DMS153 (cell line): ENCODE measurements at places on chromosomes 3 and 15.

DNA sequence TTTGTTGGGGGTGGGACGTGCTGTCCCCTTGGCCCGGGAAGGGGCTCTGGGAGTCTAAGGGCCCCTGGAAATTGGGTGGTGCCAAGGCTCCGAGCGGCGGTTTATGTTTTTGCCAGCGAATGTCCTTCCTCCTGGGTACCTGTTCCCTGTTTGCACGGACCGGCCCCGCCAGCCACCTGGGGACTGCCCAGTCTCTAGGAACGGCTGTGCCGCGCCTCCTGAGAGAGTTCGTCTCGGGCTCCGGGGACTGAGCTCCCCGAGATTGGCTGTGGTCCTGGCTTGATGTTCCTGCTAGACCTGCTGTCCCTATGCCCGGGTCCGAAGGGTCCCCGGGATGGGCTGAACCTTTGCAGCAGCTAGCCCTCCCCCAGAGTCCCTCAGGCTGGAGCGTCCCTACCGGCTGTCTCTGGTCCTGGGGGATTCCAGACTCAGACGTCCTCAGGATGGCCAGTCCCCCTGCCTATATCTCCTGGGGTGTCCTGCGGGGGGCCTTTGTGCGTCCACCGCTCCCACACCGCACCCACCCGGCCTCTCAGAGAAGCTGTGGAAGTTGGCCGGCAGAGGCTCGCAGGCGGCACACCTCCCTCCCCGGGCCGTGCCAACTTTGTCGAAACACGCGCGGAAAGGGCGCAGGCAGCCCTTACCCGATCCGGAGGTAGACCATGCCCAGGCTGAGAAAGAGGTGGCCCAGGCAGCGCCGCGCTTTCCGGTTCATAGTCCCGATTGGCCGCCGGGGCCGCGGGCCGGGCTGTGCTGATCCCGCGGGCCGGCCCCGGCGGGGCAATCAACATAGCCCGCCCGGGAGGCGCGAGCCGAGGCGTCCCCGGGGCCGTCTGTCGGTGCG lies 547 bp downstream of the WNT7A start:
- DNase-seq = no peak

- DNase-seq = no peak
These were observed 682 bp downstream of the ITPKA start for GRCh38 chr15:41494190-41494921.

DNA sequence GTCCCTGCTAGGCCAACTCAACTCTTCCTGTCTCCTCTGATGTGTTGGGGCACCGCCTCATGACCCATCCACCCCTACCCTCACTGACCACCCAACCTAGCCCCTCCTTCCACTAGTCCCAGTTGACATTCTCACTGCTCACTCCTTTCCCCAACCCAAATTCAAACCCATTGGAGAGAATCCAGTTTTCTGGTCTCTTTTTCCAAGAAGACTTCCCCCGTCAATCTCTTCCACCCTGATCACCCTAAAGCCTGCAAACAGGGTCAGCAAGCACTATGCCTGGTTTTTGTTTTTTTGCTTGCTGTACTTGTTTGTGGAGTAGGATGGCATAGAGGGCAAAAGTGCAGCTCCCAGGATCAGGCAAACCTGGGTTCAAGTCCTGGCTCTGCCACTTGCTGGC lies 176.6 kb upstream of the PPP2R3A start:
- DNase-seq = no peak

DNA sequence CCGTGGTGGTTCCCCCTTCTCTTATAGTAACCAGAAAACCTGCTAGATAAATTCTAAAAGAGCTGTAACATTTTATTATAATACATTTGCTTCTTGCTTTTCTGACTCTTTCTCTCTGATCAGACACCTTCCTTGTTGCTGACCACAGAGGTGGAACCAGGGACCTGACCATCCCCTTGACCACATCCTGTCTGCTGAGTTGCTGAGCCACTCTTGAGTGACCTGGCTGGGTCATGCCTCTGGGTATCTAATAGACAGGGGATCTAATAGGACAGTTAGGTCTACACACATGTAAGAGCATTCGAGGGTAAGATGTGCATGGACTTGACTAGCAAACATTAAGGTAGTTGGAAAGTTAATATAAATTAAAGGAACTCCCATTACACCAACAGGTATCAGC lies 22.8 kb upstream of the TRIM59 start:
- no peak for DNase-seq

DNA sequence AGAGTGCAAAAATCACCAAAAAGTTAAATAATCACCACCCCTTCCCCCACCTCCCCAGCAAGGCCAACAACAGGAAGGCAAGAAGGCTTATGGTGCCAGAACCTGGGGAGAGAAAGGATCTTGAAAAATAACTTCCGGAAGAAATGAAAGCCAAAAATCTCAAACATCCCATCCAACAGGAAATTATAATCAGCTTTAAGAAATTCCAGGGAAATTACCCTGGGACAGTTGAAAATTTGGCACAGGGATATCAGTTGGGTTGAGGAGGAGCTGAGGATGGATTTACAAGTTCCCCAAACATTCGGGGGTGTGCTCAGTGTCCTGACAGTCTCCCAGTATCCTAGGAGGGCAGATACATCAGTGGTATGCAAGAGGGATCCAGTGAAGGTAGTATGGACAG lies 82.7 kb downstream of the POLR2M start:
- no peak for DNase-seq

- no peak for DNase-seq
These were observed 56.1 kb upstream of the TRPM1 start for GRCh38 chr15:31157644-31158069.

- DNase-seq = no peak
These were observed 134.5 kb upstream of the CCNL1 start for GRCh38 chr3:157294491-157294890.

GRCh38 chr15:25719101-25719985 lies 143.8 kb downstream of the ATP10A start:
- no peak for DNase-seq

- peak; percentile 95 for DNase-seq
These were observed 306.2 kb downstream of the NLGN1 start for GRCh38 chr3:173703771-173704170.

- no peak for DNase-seq
These were observed 20.8 kb downstream of the PIK3CA start for GRCh38 chr3:179168918-179169317.

DNA sequence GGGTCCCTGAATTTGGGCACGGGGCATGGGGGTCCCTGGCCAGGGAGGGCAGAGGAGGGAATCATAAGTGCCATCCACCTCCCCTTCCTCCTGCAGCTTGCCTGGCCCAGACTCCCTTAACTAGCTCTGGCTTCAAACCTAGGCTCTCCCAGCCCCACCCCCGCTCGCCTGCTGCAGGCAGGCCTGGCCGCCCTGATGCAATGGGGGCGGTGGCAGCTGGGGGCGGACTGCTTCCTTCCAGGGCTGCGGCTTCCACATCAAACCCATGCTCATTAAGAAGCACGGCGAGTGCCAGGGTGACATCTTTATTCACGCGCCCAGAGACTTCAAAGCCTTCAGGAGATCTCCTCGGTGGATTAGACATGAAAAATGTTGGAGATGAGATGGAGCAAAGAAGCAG lies 123.1 kb downstream of the TPRA1 start:
- no peak for DNase-seq

GRCh38 chr3:170306015-170306414 lies 51.5 kb upstream of the SKIL start:
- DNase-seq = no peak

GRCh38 chr3:81764002-81764401 lies 2.6 kb upstream of the GBE1 start:
- no peak for DNase-seq

DNA sequence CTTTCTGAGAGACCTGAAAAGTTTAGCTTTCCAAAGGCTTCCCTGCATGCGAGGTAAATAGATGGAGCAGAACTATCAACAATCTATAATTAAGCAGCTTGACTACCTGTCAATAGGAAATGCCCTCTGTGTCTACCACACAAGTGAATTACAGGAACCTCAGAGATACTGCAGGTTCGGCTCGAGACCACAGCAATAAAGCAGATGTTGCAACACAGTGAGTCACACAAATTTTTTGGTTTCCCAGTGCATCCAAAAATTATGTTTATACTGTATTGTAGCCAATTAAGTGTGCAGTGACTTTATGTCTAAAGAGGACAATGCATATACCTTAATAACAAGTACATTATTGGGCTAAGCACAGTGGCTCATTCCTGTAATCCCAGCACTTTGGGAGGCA lies 252.0 kb downstream of the UBE2E2 start:
- DNase-seq = no peak

DNA sequence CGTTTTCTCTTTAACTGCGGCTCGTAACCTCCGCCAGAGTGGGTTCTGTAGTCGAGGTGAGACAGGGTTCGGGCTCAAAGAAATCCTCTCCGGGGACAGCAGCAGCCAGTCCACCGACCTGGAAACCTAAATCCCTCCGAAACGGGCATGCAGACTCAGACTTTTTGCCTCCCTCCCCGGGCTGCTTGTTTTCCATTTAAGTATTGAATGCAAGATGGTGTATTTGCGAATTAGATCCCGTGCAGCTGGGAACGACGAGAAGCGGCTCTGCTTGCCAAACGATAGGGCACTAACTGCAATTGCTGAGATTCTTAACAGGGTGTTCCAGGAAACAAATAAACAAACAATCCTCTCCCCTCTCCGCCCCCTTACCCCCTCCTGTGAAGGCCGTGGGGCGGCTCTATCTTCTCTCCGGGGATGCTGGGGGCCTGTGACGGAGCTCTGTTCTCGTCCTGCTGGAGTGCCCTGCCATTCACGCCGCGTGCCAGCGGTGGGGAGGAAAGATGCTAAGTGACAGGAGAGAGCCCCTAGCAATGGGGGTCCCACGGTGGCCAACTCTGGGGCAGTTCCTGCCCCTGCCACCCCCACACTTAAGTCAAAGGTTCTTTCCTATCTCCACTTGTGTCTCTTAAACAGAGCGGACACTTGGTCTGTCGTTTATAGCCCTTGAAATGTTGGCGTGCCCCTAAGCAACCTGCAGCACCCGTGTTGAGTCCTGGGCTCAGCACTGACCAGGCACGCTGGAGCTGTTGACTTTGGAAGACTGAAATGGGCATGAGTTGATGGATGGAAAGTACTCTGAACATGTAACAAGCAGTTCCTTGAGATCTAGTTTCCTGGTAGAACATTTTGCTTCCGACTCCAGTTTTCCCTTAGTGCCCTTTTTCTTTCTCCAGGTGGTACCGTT lies 1.3 kb upstream of the ETV5 start:
- no peak for DNase-seq

GRCh38 chr3:195540027-195540426 lies 3.1 kb downstream of the PPP1R2 start:
- no peak for DNase-seq

GRCh38 chr3:47006145-47006651 lies 26.7 kb downstream of the NBEAL2 start:
- no peak for DNase-seq

DNA sequence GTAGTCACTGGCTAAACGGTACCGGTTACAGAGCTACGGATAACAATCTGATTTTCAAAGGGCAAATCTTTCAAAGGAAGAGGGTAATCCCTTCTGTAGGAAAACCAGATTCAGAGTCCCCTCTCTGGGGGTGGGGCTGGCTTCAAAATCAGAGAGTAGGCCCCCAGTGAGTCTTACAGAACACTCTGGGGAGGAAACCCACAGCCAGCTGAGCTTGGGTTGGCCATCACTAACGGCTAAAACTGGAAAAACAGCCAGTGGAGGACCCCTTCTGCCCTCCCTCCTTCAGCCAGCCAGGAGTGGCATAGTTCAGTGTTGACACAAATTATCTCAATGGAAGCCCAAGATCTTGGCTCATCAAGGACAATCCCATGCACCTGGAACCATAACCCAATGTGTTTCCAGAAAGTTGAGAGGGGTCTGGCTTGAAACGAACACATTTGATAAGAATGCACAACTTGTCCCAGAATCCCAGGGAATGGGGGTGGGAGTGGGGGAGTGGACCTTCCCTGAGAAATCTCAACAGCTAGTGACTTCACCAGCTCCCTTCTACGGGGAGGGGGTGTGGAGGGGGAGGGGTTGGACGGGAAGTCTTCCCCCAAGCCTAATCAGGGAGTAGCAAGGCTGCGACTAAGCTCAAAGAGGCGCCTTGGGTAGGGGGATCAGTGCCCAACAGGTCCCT lies 1.0 kb downstream of the RASL12 start:
- no peak for DNase-seq

DNA sequence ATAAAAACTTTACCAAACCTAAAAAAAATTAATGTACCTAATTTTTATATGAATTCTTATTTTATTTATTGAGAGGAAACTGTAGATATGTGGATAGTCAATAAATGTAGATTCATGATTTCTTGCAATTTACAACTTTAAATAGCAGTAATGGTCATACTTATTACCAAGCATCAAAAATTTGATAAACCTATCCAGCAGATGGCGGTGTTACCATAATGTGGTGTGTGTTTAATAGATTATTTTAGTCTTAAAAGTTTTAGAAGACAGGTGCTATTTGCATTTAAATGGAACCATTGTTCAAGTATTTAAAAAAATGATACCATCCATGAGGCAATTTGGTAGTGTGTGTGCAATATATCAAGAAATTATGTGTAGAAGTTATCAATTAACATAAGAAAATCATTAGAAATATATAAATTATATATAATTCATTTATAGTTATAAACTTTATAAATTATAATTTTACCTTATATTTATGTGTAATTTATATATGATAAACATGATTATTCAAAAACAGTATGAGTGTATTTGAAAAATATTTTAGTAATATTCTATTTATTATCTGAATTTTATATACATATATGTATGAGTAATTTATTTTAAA lies 176.0 kb upstream of the BCHE start:
- DNase-seq = no peak

- DNase-seq = no peak
These were observed 49.3 kb downstream of the C3orf70 start for GRCh38 chr3:185103359-185104127.

GRCh38 chr3:112489674-112490479 lies 9.4 kb downstream of the BTLA start:
- DNase-seq = no peak

DNA sequence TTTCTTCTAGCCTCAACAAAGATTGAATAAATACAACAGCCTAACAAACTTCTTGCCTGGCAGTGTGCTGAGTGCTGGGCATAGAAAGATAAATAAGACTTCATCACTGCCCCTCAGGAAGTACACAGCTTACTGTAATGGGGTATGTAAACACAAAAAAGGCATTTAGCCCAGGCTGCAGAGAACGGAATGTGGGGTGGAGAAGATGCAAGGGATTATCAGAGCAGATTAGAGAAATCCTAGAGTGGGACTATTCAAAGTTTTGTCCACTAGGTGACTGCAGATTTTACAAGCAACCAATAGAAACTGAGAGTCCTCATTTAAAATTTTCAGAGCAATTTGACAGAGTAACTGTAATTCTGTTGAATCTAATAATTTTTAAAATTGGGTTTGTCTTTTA lies 35.4 kb upstream of the TSC22D2 start:
- no peak for DNase-seq

- DNase-seq = no peak
These were observed 90.3 kb downstream of the TMEM212 start for GRCh38 chr3:171933441-171933840.

GRCh38 chr3:71210257-71211007 lies 373.1 kb downstream of the FOXP1 start:
- DNase-seq = no peak

DNA sequence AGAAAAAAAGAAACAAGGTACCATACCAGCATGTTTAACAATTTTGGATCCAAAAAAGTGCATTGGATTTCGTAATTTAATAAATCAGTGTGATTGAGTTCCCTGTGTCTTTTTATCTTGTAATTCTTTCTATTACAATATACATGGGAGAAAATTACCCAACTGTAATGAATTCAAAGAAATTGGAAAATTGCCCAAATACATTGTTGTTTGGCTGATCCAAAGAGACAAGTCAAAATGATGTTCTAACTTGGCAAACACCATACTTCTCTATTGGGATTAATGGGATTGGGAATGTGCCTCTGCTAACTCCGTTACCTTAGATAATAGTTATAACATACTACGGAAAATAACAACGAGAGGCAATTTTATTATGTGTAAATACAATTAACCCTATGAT lies 1097.1 kb downstream of the ROBO1 start:
- DNase-seq = no peak
